ENCODE measurements at places on chromosomes 3 and 15.

GRCh38 chr3:56960234-56960917, 100.1 kb upstream of the SPATA12 start:
- no peak for DNase-seq

GRCh38 chr15:49122541-49123062, 32.8 kb downstream of the COPS2 start:
- DNase-seq = no peak

DNA sequence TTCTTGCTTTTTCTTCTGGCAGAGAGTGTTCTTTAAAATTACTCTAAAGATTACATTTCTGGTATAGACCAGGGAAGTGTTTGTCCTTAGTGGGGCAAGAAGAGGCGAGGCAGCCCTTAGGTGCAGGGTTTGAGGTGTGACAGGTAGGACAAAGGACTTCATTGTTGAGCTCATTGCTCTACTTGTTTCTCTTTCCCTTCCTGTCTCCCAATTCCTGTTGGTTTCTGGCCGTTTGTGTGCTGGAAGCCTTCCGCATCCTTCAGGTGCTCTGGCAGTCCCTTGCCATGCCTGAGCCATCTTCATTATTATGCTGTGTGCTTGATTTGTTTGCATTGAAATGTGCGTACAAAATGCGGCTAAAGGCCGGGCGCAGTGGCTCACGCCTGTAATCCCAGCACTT, 85.1 kb downstream of the CCK start:
- no peak for DNase-seq

DNA sequence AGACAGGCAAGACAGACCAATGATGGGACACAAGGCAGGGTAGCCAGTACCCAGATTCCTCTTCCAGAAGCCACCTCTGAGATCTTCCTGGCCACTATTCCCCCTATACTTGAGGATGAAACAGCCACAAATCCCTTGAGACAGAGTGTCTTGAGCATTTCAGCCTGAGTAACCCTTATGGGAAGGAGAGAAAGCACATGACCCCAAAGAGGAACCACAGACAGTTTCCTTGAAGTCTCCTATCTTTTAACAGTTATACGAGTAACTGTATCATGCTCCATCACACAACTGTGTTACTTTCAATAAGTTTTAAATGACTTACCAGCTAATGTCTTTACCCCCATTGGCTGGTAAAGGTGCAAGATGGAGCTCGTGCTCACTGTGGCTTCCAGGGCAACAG, 9.3 kb downstream of the VIPR1 start:
- no peak for DNase-seq

- DNase-seq = peak; percentile 64
These were observed 20.6 kb upstream of the EPHB3 start for GRCh38 chr3:184540777-184541681.

- DNase-seq = no peak
These were observed 478.7 kb upstream of the UBE2E2 start for GRCh38 chr3:22724420-22724819.
